ENCODE measurements at places on chromosomes 16 and 17. TPM values are rescaled to one million over a fixed set of nuclear protein-coding genes. Genes with fewer than 3 reads are reported as not detected.

DNA sequence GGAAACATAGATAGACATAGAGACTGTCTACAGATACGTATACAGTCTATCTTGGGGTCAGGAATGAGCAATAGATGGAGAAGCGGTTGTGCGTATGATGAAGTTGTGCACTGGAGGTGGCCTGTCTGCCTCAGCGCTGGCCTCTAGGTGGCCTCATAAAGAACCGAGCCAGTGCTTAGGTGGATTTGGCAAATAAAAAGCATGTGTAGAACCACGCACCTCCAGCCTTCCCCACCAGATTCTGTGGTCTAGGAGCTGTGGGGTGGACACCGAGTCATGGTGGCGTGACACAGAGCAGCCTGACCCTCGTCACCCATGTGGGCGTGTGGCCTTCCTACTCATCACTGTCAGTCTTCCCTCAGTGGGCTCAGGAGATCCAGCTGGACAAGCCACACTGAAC is 34.0 kb downstream of the PGS1 start:
- ATAC-seq = peak; percentile 63

- ATAC-seq = no peak
Observed at GRCh38 chr16:85471469-85472431, 141.4 kb upstream of the GSE1 start.

Gene MAPT
- total RNA-seq = 4.9 TPM

Gene PLLP
- not detected for total RNA-seq

DNA sequence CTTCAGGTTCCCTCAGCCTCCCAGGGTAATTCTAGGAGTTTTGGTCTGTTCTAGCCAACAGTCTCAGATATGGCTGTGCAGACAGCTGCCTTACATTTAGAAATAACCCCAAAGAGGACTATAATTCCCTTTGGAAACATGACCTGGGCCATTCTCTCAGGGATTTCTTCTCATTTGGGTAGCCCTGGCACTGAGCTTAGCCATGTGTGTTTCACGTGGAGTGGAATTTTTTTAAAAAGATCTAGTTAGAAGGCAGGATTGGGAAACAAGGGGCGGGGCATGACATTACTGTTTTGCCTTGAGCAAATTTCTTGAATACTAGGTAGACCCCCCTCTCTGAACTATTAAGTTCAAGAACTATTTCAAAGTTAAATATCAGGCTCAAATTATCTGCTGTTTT is 29.6 kb upstream of the MRC2 start:
- no peak for ATAC-seq

- peak; percentile 74 for ATAC-seq
Observed at GRCh38 chr17:8176197-8176940, at the start of gene TMEM107. Gene TMEM107 (minus strand): TSS chr17:8176380. CDS start chr17:8176286, 94 bp downstream.

Gene TERB1
- 0.13 TPM for total RNA-seq

- no peak for ATAC-seq
Observed at GRCh38 chr16:88628512-88628974, 9.8 kb upstream of the IL17C start.

Gene CCL2
- not detected for total RNA-seq

Gene NPIPA3
- 0.74 TPM for total RNA-seq

- no peak for ATAC-seq
Observed at GRCh38 chr16:86733546-86734254, 155.4 kb downstream of the FOXL1 start.

Gene TMIGD1
- total RNA-seq = not detected

DNA sequence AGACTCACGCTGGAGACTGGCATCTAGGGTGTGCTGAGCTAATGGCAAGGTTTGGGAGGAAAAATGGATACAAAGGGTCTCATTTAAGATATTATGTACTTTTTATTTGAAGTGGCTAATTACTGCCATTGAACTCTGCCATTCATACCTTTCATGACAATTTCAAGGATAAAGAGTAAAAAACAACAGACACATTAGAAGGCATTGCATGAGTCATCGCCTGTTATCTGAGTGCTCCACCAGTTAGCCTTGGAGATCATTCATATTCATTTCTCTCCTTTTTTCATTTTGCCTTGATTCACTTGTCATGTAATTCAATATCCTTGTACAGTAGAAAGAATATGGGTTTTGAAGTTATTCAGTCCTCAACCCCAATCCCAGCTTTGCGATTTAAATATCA is 109.5 kb downstream of the CDH8 start:
- no peak for ATAC-seq

GRCh38 chr17:34598161-34598776 is 18.9 kb downstream of the TMEM132E start:
- ATAC-seq = no peak

DNA sequence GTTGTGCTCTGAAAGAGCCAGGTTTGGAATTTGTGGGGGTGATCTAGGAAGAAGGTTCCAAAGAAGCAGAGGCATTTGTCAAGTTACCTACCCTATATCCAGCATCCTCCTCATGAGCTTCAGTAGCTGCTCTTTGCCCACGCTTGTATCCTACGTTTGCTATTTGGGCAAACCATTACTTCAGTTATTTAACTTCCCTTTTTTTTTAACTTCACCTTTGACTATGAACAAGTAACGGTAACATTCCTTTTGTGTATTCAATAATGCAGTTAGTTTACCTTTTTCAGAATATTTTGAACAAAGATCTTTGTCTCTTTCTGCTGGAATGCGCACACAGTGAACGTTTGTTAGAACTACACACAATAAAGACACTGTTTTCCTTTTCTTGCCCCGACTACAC is 41.5 kb downstream of the CYB5B start:
- no peak for ATAC-seq

DNA sequence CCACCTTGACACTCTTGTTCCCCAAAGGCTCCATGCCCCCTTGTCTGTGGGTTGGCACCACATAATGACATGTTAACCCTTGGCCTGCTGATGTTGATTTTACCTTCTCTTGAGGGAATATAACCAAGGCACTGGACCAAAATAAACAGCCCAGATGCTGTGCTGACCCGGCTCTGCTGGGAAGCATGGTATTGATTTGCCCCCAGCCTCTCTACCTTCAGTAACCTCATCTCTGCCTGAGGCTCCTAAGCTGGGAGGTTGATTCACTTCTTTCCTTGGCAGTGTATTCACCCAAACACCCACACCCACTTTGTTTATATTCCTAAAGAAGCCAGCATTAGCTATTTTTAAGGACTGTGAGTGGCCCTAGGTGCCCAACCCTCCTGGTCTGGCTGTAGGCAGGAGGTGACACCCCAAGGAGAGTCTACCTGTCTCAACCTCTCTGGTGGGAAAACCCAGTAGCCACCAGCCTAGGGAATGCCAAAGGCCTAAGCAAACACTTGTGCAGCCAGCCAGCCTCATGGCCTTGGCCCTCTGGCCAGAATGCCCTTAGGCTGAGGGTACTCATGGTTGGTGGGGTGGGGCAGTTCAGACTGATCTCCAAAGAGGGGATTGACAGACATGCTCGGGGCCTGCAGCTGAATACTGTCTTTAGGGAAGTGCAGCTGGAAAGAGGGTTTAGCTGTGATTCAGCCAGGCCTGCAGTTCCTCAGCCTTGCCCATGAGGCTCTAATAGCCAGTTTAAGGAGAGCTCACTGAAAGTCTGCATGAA is 42.7 kb downstream of the GNAO1 start:
- no peak for ATAC-seq

DNA sequence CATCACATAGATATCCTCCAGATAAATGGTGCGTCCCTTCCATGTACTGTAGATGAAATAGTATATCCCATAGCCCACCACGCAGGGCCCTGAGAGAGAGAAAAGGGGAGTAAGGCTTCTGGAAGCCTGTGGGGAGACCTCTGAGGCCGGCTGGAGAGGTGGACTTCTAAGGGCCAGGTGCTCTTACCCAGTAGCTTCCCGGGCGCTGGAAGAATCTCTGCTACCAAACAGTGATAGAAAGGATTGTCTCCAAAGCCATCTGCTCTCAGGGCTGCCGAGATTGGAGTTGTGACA is 718 bp downstream of the SAT2 start:
- ATAC-seq = no peak

Gene TMEM238L
- not detected for total RNA-seq

Gene HSF4
- 325 TPM for total RNA-seq

DNA sequence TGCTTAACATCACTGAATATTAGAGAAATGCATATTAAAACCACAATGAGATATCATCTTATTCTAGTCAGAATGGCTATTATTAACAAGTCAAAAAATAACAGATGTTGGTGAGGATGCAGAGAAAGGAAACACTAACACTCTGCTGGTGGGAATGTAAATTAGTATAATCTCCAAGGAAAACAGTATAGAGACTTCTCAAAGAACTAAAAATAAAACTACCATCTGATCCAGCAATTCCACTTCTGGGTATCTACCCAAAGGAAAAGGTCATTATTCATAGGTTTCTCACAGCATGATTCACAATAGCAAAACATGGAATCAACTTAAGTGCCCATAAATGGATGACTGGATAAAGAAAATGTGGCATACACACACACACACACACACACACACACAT is 166.4 kb downstream of the CEP112 start:
- ATAC-seq = no peak

DNA sequence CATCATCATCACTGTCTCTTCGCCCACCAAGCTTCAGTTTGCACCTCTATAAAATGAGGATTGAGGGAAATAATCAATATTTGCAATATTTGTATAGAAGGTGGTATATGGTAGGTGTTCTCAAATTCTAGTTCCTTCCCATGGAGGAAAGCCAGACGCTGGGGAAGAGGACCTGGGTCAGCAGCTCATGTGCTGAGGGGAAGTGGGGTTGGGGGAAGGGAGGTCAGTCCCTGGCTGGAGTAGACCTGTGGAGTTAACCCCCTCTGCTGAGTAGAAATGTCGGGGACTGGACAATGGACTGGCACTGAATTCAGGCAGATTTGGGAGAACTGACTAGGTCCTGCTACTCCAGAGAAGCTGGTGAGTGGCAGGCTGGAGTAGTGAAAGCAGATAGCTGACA is 12.8 kb upstream of the ITGB3 start:
- no peak for ATAC-seq

Gene STH
- total RNA-seq = not detected

GRCh38 chr17:50155115-50155819 is 4.8 kb upstream of the PPP1R9B start:
- no peak for ATAC-seq

DNA sequence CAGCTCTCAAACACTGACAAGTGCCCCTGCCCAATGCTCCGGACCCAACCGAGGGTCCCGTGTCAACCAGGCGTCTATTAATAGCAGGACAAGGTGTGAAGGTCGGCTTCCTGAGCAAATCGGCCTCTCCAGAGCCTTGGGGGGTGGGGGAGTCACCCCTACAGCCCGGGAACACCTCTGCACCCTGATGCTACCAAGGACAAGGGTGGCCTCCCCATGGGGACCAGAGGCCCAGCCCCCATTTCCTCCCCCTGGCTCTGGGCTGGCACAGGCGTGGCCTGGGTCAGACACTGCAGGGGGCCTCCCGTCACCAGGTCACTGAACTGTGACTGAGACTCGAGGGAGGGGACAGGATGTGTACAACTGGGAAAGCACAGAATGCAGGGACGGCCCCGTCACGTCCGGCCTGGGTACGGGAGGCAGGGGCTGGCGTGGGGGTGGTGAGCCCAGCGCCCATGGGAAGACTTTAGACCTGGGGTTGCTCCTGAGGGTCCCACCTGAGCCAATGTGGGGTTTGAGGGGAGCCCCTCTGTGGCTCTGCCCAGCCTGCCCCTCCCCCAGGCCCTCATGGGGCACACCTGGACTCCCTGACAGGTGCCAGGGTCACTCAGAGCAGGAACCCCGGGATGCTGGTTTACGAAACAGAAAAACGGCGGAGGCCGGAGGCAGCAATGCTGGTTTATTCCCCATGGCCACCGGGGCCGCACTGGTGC is 579 bp upstream of the CYBA start:
- ATAC-seq = peak; percentile 93

DNA sequence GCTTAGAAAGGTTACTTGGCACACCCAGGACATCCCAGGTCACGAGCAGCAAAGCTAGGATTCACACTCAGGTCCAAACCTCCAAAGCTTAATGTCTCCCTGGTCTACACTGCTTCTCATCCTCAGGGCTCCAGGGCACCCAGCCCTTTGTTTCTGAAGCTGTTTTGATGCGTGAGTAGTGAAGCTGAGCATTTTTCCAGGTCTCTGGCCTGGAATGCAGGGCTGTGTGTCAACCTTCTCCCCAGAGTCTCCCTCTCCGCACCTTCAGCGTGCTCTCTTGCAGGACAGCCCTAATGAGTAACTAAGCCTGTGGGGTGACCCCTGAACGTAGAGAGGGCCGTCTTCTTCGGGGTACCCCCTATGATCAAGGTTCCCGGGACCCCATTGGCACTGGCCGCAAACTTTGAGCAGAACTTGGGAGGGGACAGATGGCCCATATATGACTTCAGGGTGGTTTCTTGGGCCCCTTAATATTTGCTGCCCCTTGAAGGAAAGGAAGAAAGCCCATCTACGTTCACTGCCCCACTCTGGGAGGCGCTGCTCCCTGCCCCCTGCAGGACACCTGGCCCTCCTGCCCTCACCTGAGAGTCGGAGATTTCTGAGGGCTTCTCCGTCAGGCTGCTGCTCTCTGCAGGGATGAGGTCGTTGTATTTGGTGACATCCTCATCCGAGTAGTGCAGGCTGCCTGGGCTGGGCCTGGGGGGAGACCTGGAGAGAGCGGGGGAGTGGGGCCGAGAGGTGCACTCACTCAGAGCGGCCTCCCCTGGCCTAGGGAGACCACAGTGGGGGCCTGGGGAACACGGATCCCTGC is 36.4 kb upstream of the CDC42EP4 start:
- ATAC-seq = no peak

Gene PKMYT1
- 97.7 TPM for total RNA-seq

Gene MPO
- 2.0 TPM for total RNA-seq

GRCh38 chr17:74833501-74834377 is 25.9 kb downstream of the GRIN2C start:
- ATAC-seq = no peak

Gene SCNN1G
- total RNA-seq = not detected

Gene PRCD
- total RNA-seq = not detected

Gene ABCC1
- total RNA-seq = 84.0 TPM

Gene MFSD6L
- total RNA-seq = 0.87 TPM

GRCh38 chr16:57741660-57742191 is 6.2 kb downstream of the KATNB1 start:
- no peak for ATAC-seq
